ENCODE measurements at places on chromosomes 7 and 10.
A peak's percentile ranks its signal among the peaks of the same experiment; 100 is the strongest.

GRCh38 chr7:380711-381210, 90.8 kb downstream of the FOXL3 start:
- no peak for DNase-seq

DNA sequence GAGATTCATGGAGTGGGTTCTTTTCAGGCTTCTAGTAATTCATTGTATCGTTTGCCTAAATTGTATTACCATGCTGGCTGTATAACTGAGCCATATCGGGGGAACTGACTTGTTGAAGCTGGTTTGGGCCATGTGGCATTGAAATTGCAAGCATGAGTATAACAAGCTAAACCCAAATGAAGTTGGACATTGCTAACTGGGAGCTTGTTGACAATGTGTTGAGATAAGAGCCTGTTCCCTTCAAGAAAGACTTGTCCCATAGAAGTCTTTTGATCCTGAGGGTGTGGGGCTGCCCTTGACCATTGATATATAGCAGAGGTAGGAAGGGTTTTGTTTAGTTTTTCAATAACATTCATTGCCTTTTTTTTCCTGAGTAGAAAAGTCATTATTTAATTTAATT, 156.0 kb downstream of the VTI1A start:
- DNase-seq, result no peak

- DNase-seq, result peak; percentile 34
These were observed 29.7 kb downstream of the STN1 start for GRCh38 chr10:103888113-103888841.

- DNase-seq, result no peak
These were observed 66.4 kb downstream of the CDH23 start for GRCh38 chr10:71463111-71463510.

GRCh38 chr10:49089152-49089551, 26.2 kb downstream of the VSTM4 start:
- DNase-seq, result no peak

GRCh38 chr10:118570591-118570990, 24.9 kb downstream of the PRLHR start:
- no peak for DNase-seq

DNA sequence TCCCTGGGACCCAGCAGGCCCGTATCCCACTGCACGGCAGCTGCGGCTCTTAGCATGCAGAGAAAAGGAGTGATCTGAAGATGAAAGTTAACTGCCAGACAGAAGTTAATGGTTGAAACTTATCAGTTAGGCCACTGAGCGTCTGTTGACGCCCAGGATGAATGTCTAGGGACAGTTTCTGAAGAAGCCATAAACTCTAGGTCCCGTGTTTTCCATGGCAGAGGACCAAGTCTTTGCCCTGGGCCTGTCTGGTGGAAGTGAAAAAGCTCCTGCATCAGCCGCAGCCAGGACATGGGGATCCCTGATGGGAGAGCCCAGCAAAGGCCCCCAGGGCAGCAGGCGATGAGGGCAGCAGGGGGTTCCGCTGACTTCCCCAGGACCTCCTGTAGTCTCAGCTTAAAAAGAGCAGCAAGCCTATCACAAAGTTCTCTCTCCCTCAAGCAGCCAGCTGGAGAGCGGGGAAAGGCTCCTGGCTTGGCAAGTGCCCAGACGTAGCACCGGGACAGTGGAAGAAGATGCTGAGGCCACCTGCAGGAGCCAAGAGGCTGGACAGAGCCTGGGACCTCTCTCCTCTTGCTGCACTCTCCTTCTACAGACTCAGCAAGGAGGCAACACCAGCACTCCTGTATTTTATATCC, 79.6 kb downstream of the TNS3 start:
- DNase-seq, result no peak

DNA sequence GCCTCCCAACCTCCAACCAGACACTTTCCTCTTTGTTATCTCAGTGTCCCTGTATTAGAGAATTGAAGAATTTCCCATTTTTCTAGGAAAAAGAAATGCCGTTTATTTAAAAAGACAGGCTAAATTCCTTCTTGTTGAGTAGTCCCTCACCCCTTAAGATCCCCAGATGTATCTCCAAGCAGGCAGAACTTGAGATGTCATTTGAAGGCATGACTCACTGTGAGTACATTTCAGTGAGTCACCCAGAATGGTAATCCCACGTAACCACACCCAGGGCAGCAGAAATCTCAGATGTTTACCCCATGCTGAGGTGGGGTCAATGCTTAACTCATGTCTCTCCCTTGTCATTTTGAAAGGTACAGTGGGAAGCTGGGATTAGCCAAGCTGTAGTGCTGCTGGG, 4.4 kb downstream of the ZNF655 start:
- no peak for DNase-seq

- DNase-seq, result peak; percentile 42
These were observed 728 bp downstream of the PARD3 start for GRCh38 chr10:34814223-34814912.

GRCh38 chr10:18918532-18918931, 130.1 kb upstream of the MALRD1 start:
- DNase-seq, result no peak

GRCh38 chr10:87705339-87705738, 45.7 kb downstream of the PAPSS2 start:
- no peak for DNase-seq

DNA sequence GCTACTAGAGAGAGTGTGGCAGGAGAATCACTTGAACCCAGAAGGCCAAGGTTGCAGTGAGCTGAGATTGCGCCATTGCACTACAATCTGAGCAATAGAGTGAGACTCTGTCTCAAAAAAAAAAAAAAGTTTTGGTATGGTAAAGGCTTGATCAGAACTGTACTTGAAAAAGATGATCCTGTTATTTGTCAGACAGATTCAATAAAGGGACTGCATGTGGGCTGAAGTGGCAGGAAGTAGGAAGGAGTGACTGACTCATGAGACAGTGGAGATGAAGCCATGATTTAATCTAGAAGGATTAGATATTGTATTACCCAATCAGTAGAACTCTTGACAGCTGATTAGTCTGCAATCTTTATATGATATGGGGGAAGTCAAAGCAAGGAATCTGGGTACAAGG, 2.7 kb upstream of the TMEM254 start:
- DNase-seq, result no peak

GRCh38 chr10:15869935-15870334, 9.6 kb upstream of the MINDY3 start:
- no peak for DNase-seq

DNA sequence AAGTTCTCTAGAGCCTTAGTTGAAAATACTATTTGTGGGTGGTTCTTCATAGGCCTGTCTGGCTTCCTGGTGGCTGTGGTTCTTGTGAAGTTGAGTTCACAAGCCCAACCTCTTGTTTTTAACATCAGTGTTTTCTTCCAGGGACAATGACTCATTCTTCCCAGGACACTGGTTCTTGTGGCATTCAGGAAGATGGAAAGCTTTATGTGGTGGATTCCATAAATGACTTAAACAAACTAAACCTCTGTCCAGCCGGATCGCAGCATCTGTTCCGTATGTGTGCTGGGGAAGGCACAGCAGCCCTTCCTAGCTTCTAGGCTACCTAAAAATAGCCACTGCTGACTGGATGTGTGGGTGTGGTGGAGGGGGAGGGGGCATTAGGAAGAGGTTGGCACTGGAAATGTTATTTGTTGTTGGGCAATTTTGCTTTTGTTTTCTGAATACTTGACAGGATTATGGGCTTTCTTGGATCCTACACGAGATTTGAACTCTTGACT, 3.9 kb downstream of the LSMEM1 start:
- DNase-seq, result no peak

GRCh38 chr7:27046854-27047549, 48.8 kb downstream of the HOXA1 start:
- DNase-seq, result no peak

DNA sequence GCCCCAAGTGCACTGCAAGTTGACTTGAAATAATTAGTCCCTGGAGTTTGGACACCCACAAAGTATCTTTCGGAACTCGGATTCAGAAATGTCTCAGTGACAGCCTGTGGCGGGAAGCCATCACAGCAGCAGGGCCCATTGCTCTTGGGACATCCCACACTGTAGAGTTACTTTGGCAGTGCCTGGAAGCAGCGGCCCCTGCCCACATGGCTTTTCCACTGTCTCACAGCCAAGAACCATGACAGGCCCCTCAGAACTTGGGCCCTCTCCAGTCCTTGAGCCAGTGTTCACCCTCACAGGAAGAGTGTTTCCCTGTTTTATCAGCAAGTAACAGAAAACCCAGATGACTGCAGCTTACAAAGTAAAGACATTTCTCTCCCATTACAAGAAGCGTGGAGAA, 477.0 kb upstream of the GALNT17 start:
- no peak for DNase-seq

- DNase-seq, result no peak
These were observed 11.7 kb downstream of the VSIR start for GRCh38 chr10:71761541-71762113.

DNA sequence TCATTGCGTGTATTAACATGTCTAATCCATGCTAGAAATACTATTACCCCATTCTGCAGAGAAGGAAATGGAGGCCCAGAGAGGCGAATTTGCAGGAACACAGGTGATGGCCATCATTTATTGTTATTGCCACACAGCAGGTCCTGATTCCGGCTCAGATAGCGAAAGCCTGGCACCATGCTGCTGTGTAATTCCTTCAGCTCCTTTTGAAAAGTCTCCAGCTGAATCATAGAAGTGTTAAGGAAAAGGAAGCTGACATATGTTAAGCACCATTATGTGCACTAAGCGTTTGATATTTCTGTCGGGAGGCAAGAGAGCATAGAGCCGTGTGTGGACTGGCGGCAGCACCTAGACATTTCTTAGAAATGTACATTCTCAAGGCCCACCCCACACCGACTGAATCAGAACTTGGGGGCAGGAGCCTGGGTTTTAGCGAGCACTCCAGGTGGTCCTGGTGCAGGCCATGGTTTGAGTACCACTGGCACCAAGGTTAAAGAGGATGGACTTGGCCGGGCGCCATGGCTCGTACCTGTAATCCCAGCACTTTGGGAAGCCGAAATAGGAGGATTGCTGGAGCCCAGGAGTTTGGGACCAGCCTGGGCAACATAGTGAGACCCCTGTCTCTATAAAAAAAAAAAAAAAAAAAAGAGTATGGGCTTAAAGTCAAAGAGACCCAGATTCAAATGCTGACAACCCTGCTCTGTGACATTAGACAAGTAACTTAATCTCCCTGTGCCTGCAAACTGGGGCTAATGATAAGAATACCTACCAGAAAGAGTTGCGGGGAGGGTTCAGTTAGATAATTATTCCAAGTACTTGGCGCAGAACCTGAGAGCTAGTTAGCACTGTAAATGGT, 52.2 kb downstream of the UNC5B start:
- no peak for DNase-seq

- no peak for DNase-seq
These were observed 1.3 kb upstream of the SP4 start for GRCh38 chr7:21426286-21427181.

GRCh38 chr10:115417585-115418265, 324.6 kb downstream of the ATRNL1 start:
- DNase-seq, result peak; percentile 49

DNA sequence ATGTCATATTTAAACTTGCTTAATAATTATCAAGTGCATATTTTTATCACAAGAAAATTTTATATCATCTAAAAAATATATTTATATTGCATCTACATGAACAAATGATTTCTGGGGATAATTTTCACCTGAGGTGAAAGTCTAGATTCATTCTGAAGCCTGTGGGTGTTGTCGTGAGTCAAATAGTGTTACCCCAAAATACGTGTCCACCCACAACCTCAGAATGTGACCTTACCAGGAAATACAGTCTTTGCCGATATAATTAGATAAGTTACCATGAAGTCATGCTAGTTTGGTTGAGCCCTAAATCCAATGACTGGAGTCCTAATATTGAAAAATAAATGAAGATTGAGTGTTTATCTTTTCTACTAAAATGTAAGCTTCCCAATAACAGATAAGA, 203.0 kb upstream of the MDFIC start:
- no peak for DNase-seq

DNA sequence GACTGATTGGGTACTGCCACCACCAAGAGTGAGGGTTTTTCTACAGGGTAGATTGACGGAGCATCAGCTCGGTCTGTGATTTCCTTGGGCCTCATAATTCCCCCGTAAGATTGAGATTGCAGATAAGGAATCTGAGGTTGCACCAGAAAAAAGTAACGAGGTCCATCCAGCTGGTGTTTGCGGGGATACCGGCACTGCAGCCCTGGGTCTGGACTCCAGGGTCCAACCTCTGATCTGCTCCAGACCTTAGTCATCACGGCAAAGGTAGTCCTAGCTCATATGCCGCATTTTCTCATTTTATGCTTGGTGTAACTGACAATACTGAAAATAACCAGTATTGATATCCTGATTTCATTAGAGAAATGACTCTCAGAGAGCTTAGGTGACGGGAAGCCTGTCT, 3.9 kb downstream of the CARD11 start:
- DNase-seq, result no peak

DNA sequence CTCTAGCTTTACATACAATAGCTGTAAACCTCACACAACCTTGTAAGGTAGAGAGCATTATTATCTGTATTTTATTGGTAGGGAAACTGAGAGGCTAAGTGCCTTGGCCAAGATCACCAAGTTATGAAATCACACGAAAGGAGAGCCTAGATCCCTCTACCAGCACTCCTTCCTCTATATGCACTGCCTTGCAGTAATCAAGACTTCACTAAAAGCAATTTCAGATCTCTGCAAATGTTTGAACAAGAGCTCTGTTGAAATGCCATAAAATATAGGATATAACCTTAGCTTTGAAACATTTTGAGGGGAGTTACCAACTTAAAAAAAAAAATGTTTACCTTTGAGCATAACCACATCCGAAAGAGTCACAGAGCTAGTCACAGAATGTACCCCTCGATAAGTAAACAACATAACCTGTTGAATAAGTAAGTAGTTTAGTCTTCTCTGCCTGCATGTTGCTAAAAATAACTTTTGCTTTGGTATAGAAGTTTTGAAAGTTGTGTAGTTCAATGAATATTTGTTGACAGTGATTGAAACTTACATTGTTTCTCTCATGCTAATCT, 709.4 kb downstream of the AUTS2 start:
- DNase-seq, result no peak

- no peak for DNase-seq
These were observed 1.2 kb downstream of the SUV39H2 start for GRCh38 chr10:14879928-14880193.

- DNase-seq, result no peak
These were observed 154.8 kb downstream of the DGKB start for GRCh38 chr7:14747701-14748100.

DNA sequence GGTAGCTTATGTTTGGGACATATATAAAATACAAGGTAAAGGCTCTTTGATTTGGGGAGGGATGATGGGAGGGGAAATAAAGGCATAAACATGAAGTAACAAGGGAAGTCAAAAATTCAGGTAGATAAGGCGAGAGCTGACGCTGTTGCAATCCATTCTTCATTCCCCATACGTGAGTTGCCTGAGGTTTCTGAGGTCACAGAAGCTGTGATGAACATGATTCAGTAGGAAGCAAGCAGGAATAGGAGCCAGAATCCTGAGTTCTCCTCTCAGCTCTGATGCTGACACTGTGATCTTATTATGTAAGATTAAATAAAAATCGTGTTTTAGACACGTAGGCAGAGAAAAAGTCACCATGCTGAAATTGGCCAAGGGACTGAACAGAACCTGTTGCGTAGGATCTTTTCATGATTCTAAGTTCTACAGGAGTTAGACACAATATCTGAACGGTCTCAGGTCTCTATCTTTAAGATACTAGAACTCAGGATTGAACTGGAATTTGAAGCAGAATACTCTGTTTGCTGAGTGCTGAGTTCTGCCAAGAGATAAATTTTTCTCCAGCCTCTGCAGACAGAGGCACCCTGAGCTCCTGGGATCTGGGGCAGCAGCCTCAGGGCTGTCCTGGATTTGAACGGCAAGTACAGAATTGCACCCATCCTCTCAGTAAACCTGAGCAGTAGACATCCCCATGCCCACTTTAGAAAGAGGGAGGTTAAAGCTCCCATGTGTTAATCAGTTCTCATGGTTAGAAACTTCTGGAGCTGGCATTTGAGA, 21.0 kb downstream of the KLF6 start:
- DNase-seq, result no peak

Measured in SK-N-DZ (cell line).